ENCODE measurements at places on chromosomes 7 and 10. TPM values are rescaled to one million over a fixed set of nuclear protein-coding genes. Genes with fewer than 3 reads are reported as not detected.
A peak's percentile ranks its signal among the peaks of the same experiment; 100 is the strongest.

- DNase-seq, result no peak
- H3K36me3 ChIP-seq, result no peaks in the 10 kb centered on the region
- no peaks in the 10 kb centered on the region for H3K4me1 ChIP-seq
- no peaks in the 10 kb centered on the region for H3K27me3 ChIP-seq
Measured at GRCh38 chr7:2837496-2837895, 6.6 kb downstream of the GNA12 start.

DNA sequence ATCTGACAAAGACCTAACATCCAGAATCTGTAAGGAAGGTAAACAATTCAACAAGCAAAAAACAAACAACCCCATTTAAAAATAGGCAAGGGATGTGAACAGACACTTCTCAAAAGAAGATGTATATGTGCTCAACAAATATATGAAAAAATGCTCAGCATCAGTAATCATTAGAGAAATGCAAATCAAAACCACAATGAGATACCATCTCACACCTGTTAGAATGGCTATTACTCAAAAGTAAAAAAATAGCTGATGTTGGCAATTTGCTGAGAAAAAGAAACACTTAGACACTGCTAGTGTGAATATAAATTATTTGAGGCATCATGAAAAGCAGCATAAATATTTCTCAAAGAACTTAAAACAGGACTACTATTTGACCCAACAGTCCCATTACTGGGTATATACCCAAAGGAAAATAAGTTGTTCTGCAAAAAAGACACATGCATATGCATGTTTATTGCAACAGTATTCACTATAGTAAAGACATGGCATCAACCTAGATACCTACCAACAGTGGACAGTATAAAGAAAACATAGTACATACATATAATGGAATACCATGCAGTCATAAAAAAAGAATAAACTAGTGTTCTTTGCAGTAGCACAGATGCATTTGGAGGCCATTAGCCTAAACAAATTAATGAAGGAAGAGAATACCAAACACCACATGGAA is 980.1 kb downstream of the KCNMA1 start:
- H3K4me3 ChIP-seq, result no peak overlapping the region
- H3K4me1 ChIP-seq, result no peaks in the 10 kb centered on the region
- H3K27ac ChIP-seq, result no peak overlapping the region
- H3K27me3 ChIP-seq, result no peaks in the 10 kb centered on the region
- no peak for DNase-seq
- H3K36me3 ChIP-seq, result no peaks in the 10 kb centered on the region

Gene NUTM2D
- total RNA-seq, result 2.8 TPM

GRCh38 chr10:37681617-37681999 is 175.8 kb downstream of the ZNF248 start:
- no peak overlapping the region for H3K27ac ChIP-seq
- no peak overlapping the region for H3K4me3 ChIP-seq
- no peaks in the 10 kb centered on the region for H3K36me3 ChIP-seq
- H3K27me3 ChIP-seq, result no peaks in the 10 kb centered on the region
- H3K4me1 ChIP-seq, result no peaks in the 10 kb centered on the region

GRCh38 chr10:77195101-77195500 is 442.5 kb downstream of the KCNMA1 start:
- H3K4me3 ChIP-seq, result no peak overlapping the region
- DNase-seq, result peak; percentile 83
- H3K27me3 ChIP-seq, result no peaks in the 10 kb centered on the region
- no peaks in the 10 kb centered on the region for H3K36me3 ChIP-seq
- peak overlapping the region; percentile 65 for H3K27ac ChIP-seq

- DNase-seq, result no peak
- no peak overlapping the region for H3K4me3 ChIP-seq
- H3K27me3 ChIP-seq, result no peaks in the 10 kb centered on the region
- no peak overlapping the region for H3K27ac ChIP-seq
- no peaks in the 10 kb centered on the region for H3K36me3 ChIP-seq
Measured at GRCh38 chr10:123909866-123910265, 18.3 kb upstream of the CPXM2 start.

- DNase-seq, result no peak
- H3K27ac ChIP-seq, result no peak overlapping the region
- no peaks in the 10 kb centered on the region for H3K27me3 ChIP-seq
- H3K4me1 ChIP-seq, result no peaks in the 10 kb centered on the region
- no peak overlapping the region for H3K4me3 ChIP-seq
Measured at GRCh38 chr10:3625959-3626751, 158.9 kb downstream of the KLF6 start.

Gene NXPH1
- not detected for total RNA-seq

GRCh38 chr10:108410236-108410635 is 1245.7 kb upstream of the SORCS1 start:
- no peaks in the 10 kb centered on the region for H3K36me3 ChIP-seq
- no peak overlapping the region for H3K27ac ChIP-seq
- no peak for DNase-seq
- no peak overlapping the region for H3K4me3 ChIP-seq
- H3K4me1 ChIP-seq, result no peaks in the 10 kb centered on the region

- H3K4me3 ChIP-seq, result no peak overlapping the region
- H3K27me3 ChIP-seq, result no peaks in the 10 kb centered on the region
- DNase-seq, result no peak
Measured at GRCh38 chr7:87267239-87267900, 47.8 kb upstream of the TMEM243 start.

Gene CELF2
- 178 TPM for total RNA-seq

Gene ASB10
- not detected for total RNA-seq

Gene OR9A2
- not detected for total RNA-seq

Gene RPEL1
- not detected for total RNA-seq

DNA sequence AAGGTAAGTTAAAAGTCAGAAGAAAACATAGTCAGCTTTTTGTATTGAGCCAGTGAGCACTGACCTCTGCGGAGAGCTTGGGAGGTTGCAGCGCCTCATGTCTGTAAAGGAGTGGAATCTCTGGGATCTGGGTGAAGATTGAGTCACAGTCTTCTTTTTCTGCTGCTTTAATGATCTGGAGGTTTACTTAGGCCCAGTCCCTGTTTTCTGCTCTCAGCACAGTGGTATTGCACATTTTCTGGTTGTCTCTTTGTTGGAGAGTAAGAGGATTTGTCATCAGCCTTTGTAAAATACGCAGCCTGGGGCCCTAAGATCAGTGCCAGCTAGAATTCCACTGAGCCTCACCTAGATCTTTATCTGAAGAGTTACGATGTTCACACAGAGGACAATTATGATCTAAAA is 58.3 kb upstream of the GJD4 start:
- no peak overlapping the region for H3K4me3 ChIP-seq
- H3K27me3 ChIP-seq, result no peaks in the 10 kb centered on the region
- H3K27ac ChIP-seq, result no peak overlapping the region

DNA sequence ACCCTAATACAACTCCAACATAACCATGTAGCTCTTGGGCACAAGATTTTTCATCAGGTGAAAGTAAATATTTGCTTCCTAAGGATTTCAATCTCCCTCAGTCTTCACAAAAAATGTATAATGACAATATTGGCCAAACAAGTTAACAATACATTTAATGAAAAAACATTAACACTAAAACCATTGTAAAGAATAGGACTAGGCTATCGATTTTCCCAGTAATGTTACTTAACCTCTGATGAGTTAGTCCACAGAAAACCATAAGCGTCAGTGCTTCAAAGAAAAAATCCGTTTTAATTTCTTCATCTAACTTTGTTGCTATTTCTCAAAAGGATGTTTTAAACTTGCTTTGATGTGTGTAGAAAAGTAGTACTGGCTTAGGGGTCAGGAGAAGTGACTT is 1.2 kb downstream of the ZNF33B start:
- no peak for DNase-seq
- no peaks in the 10 kb centered on the region for H3K27me3 ChIP-seq
- H3K36me3 ChIP-seq, result no peaks in the 10 kb centered on the region
- peak overlapping the region; percentile 81 for H3K4me3 ChIP-seq

Gene CNPY1
- not detected for total RNA-seq

DNA sequence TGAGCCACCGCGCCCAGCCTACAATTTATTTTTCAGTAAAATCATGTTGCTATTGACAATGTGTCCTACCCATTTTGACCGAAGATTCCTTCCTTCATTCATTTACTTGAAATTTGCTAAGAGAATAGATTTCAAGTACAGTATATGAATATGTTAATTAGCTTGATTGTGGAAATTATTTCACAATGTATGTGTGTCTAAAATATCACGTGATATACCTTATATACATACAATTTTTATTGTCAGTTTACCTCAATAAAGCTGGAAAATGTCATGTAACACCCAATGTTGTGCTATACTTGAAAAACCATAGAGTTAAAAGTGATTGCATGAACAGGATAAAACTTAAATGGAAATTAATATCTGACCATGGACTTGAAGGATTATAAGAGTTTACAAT is 521.7 kb upstream of the ANKRD30A start:
- no peak overlapping the region for H3K4me3 ChIP-seq
- no peaks in the 10 kb centered on the region for H3K4me1 ChIP-seq
- H3K36me3 ChIP-seq, result no peaks in the 10 kb centered on the region
- no peaks in the 10 kb centered on the region for H3K27me3 ChIP-seq
- no peak for DNase-seq

DNA sequence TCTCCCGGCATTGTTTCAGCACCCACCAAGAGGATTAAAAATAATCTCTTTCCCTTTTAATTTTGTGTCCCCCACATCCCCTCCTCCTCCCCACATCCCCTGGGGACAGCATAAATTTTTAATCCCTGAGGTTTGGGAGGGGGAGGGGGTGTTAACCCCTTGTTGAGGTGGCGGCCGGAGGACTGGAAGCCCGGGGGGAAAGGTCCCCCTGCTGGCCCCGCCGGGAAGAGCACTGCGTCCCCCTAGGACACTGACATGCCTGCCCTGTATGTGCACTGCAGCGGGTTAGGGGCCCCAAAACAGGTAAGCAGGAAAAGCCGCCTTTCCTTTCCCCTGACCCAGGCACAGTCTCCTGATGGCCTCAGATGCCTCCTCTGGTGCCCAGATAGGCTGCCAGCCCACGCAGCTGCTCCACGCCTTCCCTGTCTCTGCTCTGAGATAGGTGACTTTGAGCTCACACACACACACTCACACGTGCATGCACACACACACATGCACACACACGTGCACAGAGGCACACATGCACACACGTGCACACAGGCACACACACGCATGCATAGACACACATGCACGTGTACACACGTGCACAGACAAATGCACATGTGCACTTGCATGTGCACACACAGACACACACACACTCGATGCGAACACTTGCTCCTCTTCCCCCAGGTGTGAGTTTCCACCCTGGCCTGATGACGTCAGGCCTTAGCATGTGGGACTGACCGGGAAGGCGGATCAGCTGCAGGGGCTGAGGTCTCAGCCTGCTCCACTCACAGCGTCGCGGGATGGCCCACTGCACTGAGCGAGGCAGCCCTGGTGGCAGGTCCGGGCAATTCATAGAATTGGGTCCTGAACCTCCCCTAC is 12.3 kb downstream of the CNPY1 start:
- no peaks in the 10 kb centered on the region for H3K36me3 ChIP-seq
- no peak for DNase-seq
- no peak overlapping the region for H3K4me3 ChIP-seq
- no peak overlapping the region for H3K27ac ChIP-seq
- H3K4me1 ChIP-seq, result no peaks in the 10 kb centered on the region
- H3K27me3 ChIP-seq, result no peaks in the 10 kb centered on the region

Gene GTF2IRD1
- 12.5 TPM for total RNA-seq

Gene ADAM22
- 7.5 TPM for total RNA-seq

GRCh38 chr10:59833810-59834209 is 72.5 kb downstream of the CCDC6 start:
- no peak for DNase-seq
- H3K27me3 ChIP-seq, result no peaks in the 10 kb centered on the region
- H3K4me1 ChIP-seq, result no peaks in the 10 kb centered on the region
- H3K36me3 ChIP-seq, result no peaks in the 10 kb centered on the region

GRCh38 chr7:138025215-138026186 is 23.6 kb upstream of the CREB3L2 start:
- no peak overlapping the region for H3K4me3 ChIP-seq
- H3K4me1 ChIP-seq, result no peaks in the 10 kb centered on the region
- H3K27ac ChIP-seq, result no peak overlapping the region
- H3K36me3 ChIP-seq, result no peaks in the 10 kb centered on the region
- no peak for DNase-seq
- no peaks in the 10 kb centered on the region for H3K27me3 ChIP-seq

GRCh38 chr7:157975401-157976372 is 611.9 kb downstream of the PTPRN2 start:
- H3K4me3 ChIP-seq, result no peak overlapping the region
- H3K4me1 ChIP-seq, result no peaks in the 10 kb centered on the region
- no peaks in the 10 kb centered on the region for H3K36me3 ChIP-seq

Gene GPR37
- total RNA-seq, result 3.2 TPM

GRCh38 chr7:79453558-79454360 is at the start of gene MAGI2:
TSS of gene MAGI2 (minus strand) at chr7:79453667. CDS start at chr7:79453320, 347 bp downstream.
- DNase-seq, result peak; percentile 59
- H3K27ac ChIP-seq, result peak within 1 kb of the TSS; percentile 96
- H3K4me1 ChIP-seq, result peaks cover 6% of the 10 kb centered on the region
- H3K27me3 ChIP-seq, result no peaks in the 10 kb centered on the region
- no peaks in the 10 kb centered on the region for H3K36me3 ChIP-seq
- H3K4me3 ChIP-seq, result peak within 1 kb of the TSS; percentile 72

DNA sequence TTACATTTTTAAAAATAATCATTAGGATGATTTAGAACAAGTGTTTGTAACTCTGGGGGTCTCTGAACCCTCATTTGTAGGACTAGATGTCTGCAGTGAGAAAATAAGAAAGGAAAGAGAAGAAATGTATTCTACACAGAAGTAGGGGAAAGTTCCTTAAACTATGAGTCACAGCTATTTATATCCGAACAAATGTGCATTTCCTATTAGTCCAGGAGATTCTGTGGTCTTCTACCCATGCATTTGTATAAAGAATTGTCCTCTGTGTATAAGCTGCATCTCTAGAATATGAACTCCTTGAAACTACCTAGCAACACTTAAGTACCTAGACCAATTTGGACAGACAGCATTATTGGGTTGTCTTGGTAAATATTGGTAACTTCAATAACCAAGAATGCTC is 15.9 kb upstream of the CD36 start:
- no peaks in the 10 kb centered on the region for H3K4me1 ChIP-seq
- no peaks in the 10 kb centered on the region for H3K27me3 ChIP-seq
- H3K4me3 ChIP-seq, result no peak overlapping the region
- no peak for DNase-seq
- no peaks in the 10 kb centered on the region for H3K36me3 ChIP-seq

Gene CRTAC1
- 4.7 TPM for total RNA-seq

Gene OR2A42
- under 0.01 TPM for total RNA-seq

DNA sequence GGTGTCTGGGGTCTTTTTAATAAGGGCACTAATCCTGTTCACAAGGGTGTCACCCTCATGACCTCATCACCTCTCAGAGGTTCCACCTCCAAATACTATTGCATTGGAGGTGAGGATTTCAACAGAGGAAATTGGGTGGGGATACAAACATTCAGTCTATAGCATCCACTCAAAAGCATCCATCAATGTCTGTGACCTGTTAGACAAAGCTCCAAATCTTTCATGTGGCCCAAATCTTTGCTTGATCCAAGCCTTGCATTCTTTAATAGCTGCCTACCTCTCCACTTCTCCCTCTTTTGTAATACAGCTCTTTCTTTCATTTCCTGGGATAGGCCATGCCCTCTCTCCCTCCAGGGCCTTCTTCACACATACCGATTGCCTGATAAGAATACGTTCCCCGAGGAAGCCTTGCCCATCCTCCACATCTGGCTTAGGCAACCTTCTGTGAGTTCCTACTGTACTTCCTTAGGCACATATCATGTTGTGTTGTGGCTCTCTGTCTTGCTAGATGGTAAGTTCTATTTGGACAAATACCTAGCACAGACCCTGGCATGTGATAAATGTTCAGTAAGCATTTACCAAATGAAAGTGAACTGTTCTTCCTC is 66.1 kb downstream of the CREM start:
- DNase-seq, result no peak
- H3K4me1 ChIP-seq, result no peaks in the 10 kb centered on the region
- no peak overlapping the region for H3K4me3 ChIP-seq
- no peaks in the 10 kb centered on the region for H3K36me3 ChIP-seq
- no peaks in the 10 kb centered on the region for H3K27me3 ChIP-seq
